GM19239 (cell line): ENCODE measurements at places on chromosomes 4 and X.

DNA sequence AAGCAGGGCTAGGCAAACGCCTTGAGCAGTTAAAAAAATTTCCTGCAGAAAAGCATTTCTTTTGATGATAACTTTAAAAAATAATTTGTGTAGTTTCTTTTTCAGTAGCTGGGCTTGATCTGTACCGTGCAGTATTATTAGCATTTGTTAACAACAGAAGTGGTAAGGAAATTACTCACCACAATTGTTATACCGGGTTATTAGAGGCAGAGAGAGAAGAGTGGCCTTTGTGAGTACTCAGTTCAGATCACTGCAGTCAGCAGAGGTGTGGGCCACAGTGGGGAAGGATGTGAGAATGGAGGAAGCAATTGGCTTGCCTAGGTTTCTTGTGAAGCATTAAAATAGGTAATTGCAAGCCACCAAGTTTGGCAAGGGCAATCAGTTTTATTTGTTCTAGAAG is 14.3 kb upstream of the IL21 start:
- DNase-seq = no peak

DNA sequence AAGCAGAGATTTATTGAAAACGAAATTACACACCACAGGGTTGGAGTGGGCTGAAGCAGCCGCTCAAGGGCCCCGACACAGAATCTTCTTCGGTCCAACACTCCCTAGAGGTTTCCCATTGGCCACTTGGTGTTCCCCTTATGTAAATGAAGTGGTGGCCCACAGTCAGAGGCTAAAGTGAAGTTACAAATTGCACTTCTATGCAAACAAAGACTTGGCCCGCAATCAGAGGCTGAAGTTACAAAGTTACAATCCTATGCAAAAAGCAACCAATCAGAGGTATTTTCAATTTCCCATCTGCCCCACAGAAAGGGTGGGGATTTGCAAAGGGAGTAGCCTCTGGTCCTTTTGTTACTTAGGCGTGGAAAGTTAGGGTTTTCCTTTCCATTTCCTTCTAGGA is 35.7 kb upstream of the SLC25A43 start:
- no peak for DNase-seq

DNA sequence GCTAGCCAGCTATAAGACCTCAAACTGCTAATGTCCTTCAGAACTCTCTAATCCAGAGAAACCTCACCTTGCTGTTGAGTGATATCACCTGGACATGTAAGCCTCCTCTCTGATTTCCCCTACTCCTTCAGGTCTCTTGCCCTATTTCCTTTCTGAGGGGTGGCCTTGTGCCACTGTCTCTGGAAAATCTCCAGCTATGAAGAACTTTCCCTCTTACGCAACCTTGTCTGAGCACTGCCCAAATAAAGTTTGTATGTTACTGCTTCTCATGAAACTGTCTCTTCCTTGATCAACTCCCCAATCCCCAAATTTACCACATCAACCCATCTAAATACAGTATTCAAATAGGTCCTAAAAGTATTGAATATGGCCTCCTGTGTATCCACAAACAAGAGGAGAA is 53.5 kb upstream of the VEGFD start:
- DNase-seq = no peak

DNA sequence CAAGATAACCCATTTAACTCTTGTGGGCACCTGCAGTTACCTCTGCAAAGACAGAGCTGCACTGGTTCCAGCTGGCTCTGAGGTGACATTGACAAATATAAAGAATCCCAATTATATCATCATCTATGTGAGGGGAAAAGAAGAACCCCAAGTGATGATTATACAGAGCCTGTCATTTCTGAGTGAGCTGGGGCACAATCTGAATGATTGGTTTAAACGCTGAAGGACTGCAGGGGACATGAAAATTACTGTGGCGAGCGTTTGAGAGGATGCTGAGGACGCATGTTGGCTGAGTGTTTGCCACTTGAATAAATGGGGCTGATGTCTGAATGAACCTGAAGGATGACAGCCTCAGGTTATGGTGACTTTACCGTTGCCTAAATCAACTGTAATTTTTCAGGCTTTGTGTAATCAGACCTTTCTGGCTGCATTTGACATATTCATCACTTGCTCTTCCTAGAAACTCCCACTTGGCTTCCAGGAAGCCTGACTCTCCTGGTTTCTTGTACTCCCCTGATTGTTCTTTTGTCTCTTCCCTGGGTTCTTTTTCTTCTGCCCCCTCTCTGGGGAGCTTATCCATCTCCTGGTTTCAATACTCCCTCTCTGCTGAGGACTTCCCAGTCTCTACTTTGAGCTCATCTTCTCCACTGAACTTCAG is 4.1 kb upstream of the HSD17B10 start:
- no peak for DNase-seq

- no peak for DNase-seq
These were observed 297.8 kb downstream of the ANK2 start for GRCh38 chr4:113347245-113347644.

GRCh38 chr4:89029591-89029990 is 27.4 kb downstream of the FAM13A start:
- DNase-seq = no peak

- no peak for DNase-seq
These were observed 2086.5 kb upstream of the TENM3 start for GRCh38 chr4:180156684-180157083.

- no peak for DNase-seq
These were observed 68.8 kb downstream of the MAML3 start for GRCh38 chr4:140085062-140085622.

DNA sequence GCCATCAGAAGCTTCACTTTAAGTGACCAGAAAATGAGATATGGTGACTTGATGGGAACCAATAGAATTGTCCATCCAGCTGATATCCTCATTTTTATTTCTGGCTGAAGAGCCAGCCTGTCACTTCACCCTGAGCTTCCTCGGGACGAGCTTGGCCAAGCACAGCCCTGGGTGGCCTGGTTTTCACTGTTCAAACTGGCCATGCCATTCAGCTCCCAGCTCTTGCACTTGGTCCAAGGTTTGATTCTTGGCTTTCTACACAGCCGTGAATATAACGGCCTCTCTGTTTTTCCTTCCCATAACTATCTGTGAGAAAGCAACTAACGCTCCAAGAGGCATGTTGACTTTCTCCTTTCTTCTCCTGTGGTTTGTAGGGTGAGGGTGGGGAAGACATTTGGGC is 71.9 kb downstream of the LIMCH1 start:
- DNase-seq = no peak

- DNase-seq = no peak
These were observed 5.9 kb upstream of the EIF1AX start for GRCh38 chrX:20147561-20147960.

DNA sequence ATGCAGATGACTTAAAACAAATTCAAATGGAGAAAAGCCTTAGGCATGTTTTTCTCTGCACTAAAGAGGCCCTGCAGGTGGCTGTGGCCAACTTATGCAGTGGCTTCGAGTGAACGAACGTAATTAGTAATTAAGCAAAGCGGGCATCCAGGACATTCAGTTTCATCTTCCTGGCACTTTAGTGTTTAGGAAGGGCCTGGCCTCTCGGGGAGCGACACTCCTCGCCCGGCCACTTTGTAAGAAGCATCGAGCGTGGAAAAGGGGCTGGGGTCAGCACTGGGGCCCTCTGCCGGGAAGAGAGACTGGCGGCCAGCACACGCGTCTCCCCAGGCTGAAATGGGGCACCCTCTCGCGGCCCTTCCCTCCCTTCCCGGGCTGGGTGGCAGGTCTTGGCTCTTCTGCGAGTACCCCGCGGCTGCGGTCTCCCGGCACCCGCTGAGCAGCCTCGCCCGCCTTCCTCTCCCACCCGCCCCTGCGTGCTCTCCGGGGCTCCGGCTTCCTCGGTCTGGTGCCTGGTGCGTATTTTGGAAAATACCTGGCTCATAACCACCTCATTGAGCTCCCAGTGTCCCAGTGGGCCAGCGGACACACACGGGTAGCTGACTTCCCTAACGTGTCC is 677 bp upstream of the CYP4V2 start:
- DNase-seq = peak; percentile 34

- no peak for DNase-seq
These were observed at the start of gene GPM6B for GRCh38 chrX:13816643-13817627. Gene GPM6B, minus strand, starts transcription at chrX:13817093. Its CDS starts 189 bp downstream, at chrX:13816904.

GRCh38 chrX:10242026-10242425 is 85.3 kb downstream of the CLCN4 start:
- DNase-seq = no peak

- DNase-seq = no peak
These were observed 176.9 kb downstream of the ZIC3 start for GRCh38 chrX:137742846-137743245.

DNA sequence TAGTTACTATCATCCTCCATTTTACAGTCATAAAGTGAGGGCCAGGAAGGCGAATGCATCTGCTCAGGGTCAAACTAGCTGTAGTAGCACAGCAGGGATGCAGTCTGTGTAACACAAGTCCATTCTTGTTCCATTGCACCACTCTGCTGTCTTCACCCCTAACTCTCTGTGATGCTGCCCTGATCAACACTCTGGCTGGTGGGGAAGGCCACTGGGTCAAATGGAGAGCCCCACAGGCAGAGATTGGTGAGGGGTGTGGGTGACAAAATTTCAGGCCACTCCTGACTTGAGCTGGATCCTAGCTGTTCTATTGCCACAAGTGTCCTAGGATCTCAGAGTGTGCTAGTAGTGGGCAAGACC is 136.5 kb downstream of the PJA1 start:
- no peak for DNase-seq

GRCh38 chr4:15938182-15938581 is 358 bp downstream of the FGFBP1 start:
- no peak for DNase-seq

DNA sequence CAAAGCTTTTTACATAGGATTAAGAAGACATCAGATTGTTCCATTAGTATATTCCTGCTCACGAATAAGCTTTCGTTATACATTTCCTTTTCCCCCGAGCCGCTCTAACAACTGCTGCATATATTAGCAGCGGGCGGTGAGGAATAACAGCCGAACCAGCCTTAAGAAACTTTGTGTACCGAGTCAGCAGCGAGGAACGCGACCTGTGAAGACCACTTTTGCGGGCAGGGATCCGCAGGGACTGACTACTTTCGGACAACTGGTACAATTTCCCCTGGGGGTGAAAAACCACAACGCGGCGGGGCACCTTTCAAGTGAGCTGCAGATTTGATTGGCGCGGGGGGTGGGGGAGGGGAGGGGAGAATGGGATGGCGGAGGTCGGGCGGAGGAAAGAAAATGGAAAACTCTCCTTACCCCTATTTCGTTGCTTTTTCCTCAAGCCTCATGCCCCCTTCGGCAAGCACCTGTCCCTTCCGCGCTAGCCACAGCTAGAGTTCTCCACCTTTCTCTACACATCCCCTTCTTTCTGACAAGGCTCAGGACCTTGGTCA is 5.9 kb upstream of the PITX2 start:
- DNase-seq = no peak
